ENCODE measurements at places on chromosomes 11 and 22.

DNA sequence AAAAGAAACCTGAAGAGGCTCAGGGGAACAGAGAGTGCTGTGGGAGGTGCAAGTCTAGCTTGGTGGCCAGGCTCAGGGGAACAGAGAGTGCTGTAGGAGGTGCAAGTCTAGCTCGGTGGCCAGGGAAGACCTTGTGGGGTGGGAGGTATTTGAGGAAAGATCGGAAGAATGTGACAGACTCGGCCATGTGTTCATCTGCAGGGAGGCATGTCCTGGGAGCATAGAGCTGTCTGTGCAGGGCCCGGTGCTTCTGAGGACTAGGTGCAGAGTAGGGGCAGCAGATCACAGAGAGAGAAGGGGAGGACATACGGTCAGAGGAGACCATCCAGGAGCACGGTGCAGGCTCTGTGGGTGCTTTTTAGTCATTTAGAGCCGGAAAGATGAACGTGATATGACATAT lies 10.8 kb downstream of the IFITM10 start:
- DNase-seq, result no peak

DNA sequence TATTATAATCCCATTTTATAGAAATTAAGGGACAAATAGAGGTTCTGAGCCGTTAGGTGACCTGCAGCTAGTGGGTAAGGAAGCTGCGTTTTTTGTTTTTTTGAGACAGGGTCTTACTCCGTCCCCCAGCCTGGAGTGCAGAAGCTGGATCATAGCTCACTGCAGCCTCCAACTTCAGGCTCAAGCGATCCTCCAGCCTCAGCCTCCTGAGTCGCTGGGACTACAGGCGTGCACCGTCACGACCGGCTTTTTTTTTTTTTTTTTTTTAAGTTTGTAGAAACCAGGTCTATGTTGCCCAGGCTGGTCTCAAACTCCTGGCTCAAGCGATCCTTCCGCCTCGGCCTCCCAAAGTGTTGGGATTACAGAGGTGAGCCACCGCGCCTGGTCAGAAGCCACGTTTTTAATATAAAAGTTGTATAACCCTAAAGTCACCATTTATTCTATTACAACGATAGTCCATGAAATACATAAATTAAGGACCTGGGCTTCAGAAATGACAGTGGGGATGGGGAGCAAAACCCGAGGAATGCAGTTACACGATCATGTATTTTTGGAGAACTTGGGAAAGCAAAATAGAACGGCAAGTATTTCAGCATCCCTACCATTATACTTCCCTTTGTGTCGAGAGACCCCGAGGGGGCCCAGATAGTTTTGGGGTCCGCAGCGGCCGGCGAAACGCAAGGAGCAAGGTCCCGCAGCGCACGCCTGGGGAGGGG lies 638 bp downstream of the SAAL1 start:
- no peak for DNase-seq

DNA sequence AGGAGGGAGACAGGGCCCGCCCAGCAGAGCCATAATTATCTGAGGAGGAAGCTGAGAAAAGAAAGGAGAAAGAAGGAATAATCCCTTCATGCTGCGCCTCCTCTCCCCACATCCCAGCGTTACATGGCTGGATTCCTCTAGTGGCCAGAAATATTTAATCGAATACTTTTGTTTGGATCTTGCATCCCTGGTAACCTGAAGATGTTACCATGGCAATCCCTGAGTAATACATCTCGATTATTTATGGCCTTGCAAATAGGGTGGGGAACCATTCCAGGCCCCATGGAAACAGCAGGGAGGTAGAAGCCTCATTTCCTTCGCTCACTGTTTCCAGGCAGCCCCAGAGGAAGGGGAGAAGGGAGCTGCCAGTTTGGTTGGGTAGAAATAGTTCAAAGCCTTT lies 357.7 kb downstream of the BUD13 start:
- no peak for DNase-seq

GRCh38 chr11:995044-995751 lies 41.3 kb downstream of the MUC6 start:
- DNase-seq, result no peak

GRCh38 chr11:97537407-97538150 lies 1147.8 kb downstream of the JRKL start:
- DNase-seq, result no peak

DNA sequence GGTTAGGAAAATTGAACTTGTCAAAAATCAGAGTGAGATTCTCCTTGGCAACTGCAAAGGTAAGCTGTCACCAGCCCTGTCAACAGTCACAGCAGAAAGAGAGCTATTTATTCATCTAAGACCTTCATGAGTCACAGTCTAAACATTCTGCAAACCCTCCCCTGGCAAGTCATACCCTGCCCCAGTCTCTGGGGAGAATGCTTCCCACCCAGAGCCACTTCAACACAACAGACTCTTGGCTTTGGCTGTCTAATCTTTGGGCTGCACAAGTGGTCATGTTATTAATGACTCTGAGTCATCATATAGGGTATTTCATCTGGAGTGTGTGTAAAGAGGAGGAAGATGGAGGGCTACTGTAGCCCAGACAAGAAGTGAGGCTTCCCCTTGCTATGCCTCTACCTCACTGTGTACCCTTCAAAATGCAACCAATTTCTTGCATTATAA lies 153.4 kb downstream of the CCDC34 start:
- peak; percentile 96 for DNase-seq

- no peak for DNase-seq
Measured at GRCh38 chr11:72758304-72758689, 6.1 kb upstream of the ARAP1 start.

DNA sequence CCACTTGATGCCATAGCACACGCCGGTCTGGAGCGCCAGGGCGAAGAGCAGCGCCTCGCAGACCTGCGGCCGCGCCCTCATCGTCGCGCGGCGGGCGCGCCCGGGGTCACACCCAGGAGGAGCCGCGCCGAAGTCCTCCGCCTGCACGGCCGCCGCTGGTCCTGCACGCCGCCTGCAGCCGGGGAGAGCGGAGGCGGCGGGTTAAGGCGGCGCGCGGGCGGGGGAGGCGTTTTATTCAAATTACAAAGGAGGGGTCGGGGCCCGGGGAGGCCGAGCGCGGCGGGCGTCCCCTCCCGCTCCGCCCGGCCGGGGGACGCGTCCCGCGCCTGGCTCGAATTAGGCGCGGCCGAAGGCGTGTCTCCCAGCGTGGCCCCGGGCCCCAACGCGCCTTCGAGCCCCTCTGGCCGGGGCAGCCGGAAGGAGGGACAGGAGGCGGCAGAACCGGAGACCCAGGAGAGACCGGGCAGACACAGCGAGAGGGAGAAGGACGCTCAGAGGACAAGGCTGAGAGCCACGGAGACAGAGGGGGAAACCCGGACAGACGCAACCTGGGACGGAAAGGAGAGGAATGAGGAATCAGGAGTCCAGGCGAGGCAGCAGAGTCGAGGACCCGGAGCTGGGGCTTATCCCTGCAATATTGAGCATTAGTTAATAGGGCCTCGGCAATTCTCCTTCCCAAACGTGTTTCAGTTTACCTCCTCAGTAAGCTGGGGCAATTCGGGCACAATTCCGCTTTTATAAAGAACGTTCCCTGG lies at the start of gene WNT11:
TSS of gene WNT11 (minus strand) at position 176 of the 755 bp plus-strand sequence. CDS start at position 81, 95 bp downstream.
- DNase-seq, result no peak

DNA sequence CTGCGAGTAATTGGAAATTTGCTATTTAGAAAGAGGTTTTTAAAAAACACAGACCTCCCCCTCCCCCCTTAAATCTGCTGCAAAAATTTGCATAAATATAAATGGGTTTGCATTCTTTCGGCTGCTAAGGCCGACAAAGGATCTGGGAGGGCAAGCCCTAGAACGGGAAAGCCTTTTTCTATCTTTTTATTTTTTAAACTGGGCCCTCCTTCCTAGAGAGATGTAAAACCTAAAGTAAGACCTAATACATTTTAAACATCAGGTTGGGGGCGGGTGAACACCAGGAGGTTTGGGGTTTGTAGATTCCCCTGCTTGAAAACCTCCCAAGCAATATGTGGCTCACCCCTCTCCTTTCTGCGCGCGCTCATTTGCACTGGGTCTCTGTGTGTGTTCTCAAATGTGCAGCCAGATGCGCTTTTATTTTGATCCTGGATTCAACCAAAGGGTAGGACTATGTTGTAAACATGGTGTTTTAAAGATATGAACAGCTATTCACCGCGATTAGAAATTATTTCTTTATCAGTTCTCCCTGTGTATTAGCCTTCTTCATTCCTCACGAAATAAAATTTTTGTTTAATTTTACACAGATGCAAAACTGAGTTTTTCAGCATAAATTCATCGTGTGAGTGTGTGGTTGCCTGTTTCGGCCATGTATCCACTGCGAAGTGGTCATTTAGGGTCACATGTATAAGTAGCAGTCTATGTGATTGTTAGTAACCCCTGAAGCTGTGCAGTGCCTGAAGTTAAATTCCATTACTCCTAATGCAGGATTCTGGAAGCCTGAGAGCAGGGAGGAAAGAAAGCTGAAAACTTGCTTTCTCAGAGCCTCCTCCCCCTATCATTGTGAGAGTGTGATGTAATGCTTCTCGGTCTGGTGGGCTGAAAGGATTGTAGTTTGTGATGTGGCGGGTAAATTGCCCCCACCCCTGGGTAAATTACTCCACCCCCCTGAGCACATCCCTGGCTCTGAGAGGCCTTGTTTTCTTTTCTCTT lies 988 bp downstream of the TNRC6B start:
- DNase-seq, result no peak

- peak; percentile 26 for DNase-seq
Measured at GRCh38 chr11:120168960-120169681, 31.2 kb upstream of the TRIM29 start.
